ENCODE measurements at places on chromosomes 13 and 19. TPM values are rescaled to one million over a fixed set of nuclear protein-coding genes. Genes with fewer than 3 reads are reported as not detected.

Gene ICAM3
- 9.0 TPM for total RNA-seq

Gene ZNF506
- total RNA-seq: 9.4 TPM

Gene CEACAM7
- total RNA-seq: not detected

Gene LILRA1
- not detected for total RNA-seq

Gene ZNF761
- total RNA-seq: 11.8 TPM

Gene KLK12
- total RNA-seq: not detected

Gene TNNI3
- total RNA-seq: 0.26 TPM

Gene WASF3
- 8.3 TPM for total RNA-seq

Gene ZNF253
- total RNA-seq: 9.9 TPM

Gene SHKBP1
- total RNA-seq: 63.5 TPM

All from LHCN-M2 (cell line).